ENCODE measurements at places on chromosomes 2 and 18.

- no peak for DNase-seq
Observed at GRCh38 chr2:191014653-191015020, 666 bp upstream of the STAT1 start.

- DNase-seq: no peak
Observed at GRCh38 chr2:140696449-140696848, 1434.4 kb downstream of the LRP1B start.

GRCh38 chr18:79637181-79637920, 42.3 kb upstream of the CTDP1 start:
- no peak for DNase-seq

DNA sequence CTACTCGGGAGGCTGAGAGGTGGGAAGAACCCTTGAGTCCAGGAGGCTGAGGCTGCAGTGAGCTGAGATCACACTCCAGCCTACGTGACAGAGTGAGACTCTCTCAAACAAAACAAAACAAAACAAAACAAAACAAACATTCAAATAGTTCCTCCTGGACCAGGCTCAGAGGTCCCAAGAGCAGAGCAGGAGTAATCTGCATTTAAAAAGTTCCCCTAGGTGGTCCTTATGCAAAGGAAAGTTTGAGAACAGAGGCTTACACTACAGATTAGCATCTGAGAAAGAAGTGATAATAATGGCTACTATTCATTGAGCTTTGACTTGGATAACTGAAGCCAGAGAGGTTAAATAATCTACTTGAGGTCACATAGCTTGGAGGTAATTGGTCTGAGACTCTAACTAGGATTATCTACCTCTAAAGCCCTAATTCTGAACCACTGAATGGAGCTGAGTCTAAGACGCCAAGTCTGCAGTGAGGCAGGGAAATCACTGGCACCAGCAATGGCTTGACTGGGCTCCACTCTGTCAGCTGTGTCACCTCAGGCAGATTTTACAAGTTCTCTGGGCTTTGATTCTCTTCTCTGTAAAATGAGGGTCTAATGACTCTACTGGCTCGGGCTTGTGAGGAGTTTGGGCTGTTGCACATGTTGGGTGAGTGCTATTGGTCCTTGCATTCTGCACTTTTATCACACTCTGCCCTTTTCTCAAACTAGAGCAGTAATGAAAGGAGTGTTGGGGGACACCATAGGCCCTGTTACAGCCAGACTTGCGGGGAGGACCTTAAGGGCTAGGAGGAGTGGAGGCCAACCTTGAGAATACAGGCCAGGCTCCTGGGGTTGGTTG, 29.2 kb upstream of the DLX2 start:
- no peak for DNase-seq

GRCh38 chr2:137888845-137889244, 75.4 kb upstream of the HNMT start:
- no peak for DNase-seq

Data from stimulated activated CD4-positive, alpha-beta T cell treated with anti-CD3 and anti-CD28 coated beads, Interleukin-12 subunit alpha, Interleukin-12 subunit beta, amount 100 ng/mL, for 48 hours (primary cell).